ENCODE measurements at places on chromosomes 3 and 15.

- DNase-seq: no peak
These were observed 942.1 kb downstream of the AGBL1 start for GRCh38 chr15:87021751-87022150.

DNA sequence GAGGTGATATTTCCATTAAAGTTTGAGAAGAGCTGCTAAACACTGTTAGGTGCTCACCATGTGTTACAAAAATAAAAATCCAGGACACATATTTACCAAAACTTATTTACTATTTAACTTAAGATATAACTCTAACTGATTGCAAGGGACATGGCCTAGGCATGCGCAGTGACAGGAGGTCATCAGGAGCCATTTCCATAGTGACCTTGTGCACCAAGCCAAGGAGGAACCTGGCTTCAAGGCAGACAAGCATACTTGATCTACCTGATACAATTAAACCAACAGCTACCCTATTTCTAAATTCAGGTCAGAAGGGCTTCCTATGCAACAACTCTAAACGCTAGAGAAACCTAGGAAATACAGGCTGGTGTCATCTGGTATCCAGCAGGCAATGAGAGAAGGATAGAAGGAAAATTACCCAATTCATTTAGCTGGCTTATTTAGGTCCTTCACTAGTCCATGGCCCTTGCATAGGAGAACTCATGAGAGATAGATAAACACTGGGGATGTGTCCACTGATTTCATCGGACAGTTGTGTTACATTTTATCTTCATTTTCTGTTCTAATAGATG is 134.4 kb downstream of the FOXB1 start:
- DNase-seq: no peak

- no peak for DNase-seq
These were observed 56.0 kb upstream of the HACD2 start for GRCh38 chr3:123640740-123641462.

GRCh38 chr3:9779721-9780457 is 10.1 kb upstream of the CAMK1 start:
- no peak for DNase-seq

GRCh38 chr3:140467796-140468315 is 210.0 kb upstream of the TRIM42 start:
- no peak for DNase-seq

DNA sequence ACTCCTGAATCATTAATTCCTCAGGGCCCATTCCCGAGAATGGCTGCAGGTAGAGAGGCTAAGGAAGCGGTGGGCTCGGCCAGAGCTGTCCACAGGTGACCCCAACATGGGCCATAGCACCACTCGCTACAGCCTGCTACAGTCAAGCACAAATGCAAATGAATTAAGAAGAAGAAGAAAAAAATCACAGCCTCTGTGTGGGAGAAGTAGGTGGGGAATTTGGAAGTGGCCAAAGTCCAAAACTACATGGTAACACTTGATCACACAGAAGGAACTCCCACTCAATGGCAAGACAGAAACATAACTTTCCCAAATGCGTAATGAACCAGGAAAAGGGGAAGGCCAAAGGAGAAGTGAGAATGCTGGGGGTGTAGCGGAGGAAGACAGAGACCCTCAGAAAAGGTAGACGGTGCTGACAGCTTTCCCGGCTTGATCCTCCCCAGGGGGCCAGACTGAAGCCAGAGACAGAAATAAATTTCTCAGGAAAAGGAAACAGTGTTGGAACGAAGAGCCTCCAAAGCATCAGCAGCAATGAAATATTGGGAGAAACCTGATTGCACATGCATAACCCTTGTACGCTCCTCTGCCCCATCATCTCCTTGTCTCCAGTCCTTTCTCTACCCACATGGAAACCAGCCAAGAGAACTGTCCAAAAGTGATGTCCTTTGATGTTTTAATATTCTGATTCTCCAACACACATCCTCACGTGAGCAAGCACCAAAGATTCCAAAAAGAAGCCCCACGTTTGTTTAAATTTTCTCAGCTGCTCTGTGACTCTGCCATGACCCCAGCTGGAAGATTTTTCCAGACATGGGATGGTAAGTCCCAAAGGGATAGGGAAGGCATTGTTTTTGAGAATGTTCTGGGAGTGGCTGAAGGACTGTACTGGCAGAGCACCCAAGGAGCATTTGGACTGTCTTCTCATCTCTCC is 107.6 kb downstream of the OXNAD1 start:
- DNase-seq: no peak

- no peak for DNase-seq
These were observed 78.2 kb downstream of the NEDD4 start for GRCh38 chr15:55915221-55915620.

DNA sequence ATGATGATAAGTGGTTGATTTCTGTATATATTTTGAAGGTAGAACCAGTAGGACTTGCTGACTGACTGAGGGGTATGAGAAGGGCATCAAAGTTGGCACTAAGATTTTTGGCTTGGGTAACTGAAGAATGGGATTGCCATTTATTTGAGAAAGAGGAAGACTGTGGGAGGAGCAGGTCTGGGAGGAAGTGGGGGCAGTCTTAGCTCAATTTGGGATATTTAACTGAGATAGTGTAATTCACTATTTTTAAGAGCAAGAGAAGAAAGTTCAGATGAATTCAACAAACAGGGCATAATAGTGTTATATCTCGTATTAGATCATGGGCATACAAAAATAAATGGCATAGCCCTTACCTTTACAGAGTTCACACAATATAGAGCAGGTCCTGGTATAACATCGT is 1.7 kb downstream of the BUB1B start:
- no peak for DNase-seq

- no peak for DNase-seq
These were observed 248.2 kb upstream of the ADAMTS9 start for GRCh38 chr3:64935971-64936370.

- no peak for DNase-seq
These were observed 301.2 kb upstream of the NR2E3 start for GRCh38 chr15:71509139-71509538.

DNA sequence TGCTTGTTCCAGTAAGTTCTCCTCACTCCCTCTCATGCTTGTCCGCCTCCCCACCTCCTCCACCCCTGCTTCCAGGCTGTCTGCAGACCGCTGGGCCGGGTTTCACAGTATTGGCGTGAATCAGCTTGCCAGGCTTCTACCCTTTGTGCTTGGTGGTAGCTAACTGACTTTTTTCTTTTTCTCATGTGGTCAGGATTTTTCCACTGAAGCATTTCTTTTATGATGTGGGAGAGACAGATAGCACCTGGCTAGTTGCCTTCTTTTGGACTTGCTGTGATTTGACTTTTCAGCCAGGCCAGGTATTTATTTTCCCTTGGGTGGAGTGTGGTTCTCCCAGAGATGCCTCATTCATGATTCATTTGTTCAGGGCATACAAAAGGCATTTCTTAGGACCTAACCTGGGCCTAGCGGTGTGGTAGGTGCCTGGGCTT is 60.6 kb downstream of the ST6GAL1 start:
- no peak for DNase-seq

GRCh38 chr3:48047841-48048464 is 31.7 kb upstream of the MAP4 start:
- DNase-seq: no peak

DNA sequence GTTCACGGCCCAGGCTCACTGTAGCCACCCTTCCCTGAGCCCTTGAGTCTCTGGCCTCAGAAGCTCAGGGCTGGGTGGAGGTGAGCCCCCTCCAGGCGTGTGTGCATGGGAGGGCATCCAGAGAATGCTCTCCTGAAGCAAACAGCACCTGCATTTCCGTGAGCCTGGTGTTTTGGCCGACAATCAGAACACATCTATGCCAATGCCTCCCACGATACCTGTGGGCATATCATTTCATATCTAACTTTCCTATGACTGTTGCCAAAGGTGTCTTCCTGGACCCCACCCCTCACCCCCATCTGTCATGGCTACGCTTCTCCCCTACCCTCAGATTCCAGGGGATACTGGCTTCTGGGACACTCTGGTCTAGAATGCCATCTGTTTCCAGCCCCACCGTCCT is 53.3 kb upstream of the RAB6B start:
- no peak for DNase-seq

DNA sequence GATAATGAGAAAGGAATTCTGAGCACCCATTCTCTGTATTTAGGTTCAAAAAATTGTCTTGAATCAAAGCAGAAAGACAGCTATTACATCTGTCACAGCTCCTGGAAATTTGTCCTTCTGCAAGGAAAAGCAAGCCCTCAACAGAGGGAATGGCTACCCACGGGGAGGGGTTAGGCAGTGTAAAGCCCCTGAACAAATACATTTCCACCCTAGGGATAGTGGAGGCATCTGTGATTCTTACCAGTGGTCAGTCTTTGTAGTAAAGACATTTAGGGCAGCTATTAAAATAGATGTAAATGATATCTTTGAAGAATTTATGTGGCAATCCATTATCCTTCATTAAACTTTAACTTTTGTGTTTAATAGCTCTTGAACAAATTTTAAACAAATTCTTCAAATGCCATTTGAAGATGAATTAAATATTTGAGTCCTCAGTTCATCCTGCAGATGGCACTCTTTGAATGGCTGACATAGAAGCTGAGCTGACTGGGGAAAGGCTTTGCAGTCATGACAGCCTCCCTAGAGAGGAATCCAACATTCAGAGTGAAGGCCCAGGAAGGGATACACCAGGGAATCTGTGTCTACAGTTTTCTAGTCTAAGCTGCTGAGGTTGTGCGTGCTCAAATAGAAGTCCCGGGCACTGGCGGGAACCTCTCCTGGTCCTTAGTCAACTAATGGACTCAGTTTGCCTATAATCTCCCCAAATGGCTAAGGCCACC is 359.7 kb upstream of the ROPN1 start:
- DNase-seq: no peak

- DNase-seq: no peak
These were observed 58.8 kb downstream of the TCF12 start for GRCh38 chr15:56977232-56977631.

DNA sequence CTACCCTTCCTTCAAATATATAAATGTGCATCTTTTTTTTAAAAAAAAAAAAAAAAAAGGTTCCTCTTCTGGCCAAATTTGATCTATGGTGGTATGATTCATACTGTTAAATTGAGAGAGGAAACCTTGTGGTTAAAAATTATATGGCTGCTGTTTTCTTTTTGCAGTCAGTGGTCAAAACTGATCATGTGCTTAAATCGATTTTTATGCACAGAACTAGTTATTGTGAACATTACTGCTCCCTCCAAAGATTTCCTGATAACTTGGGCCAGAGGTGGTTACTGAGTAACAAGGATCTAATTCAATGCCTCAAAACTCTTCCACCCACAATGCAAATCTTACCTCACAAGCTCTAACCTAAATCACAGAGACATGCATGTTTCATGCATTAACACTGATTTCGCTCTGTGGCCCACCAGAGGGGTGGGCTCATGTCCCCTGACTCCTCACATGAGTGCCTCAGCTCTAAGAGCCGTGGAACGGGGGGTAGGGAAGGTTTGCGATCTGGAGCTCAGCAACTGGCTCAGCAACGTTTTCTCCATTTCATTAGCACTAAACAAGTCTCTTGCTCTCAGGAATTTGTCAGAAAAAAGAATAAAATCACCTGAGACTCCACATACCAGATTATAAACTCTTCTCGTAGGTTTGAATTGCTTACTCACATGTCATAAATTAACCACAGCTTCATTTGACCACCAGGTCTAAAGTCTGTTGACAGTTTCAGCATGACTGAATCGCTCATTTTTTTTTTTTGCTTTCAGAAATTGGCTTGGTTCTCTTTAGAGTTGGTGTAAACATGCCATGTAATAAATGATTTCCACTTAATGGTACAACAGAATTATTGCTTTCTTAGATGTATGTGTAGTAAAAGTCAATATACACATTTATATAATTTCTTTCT is 280.4 kb downstream of the CD47 start:
- no peak for DNase-seq

GRCh38 chr3:195405651-195406050 is 37.2 kb downstream of the ACAP2 start:
- no peak for DNase-seq

GRCh38 chr15:89652666-89653065 is 2.6 kb downstream of the KIF7 start:
- no peak for DNase-seq

GRCh38 chr3:169112153-169112892 is 551.2 kb downstream of the MECOM start:
- peak; percentile 58 for DNase-seq

- no peak for DNase-seq
These were observed 81.7 kb upstream of the UMPS start for GRCh38 chr3:124648551-124648950.

DNA sequence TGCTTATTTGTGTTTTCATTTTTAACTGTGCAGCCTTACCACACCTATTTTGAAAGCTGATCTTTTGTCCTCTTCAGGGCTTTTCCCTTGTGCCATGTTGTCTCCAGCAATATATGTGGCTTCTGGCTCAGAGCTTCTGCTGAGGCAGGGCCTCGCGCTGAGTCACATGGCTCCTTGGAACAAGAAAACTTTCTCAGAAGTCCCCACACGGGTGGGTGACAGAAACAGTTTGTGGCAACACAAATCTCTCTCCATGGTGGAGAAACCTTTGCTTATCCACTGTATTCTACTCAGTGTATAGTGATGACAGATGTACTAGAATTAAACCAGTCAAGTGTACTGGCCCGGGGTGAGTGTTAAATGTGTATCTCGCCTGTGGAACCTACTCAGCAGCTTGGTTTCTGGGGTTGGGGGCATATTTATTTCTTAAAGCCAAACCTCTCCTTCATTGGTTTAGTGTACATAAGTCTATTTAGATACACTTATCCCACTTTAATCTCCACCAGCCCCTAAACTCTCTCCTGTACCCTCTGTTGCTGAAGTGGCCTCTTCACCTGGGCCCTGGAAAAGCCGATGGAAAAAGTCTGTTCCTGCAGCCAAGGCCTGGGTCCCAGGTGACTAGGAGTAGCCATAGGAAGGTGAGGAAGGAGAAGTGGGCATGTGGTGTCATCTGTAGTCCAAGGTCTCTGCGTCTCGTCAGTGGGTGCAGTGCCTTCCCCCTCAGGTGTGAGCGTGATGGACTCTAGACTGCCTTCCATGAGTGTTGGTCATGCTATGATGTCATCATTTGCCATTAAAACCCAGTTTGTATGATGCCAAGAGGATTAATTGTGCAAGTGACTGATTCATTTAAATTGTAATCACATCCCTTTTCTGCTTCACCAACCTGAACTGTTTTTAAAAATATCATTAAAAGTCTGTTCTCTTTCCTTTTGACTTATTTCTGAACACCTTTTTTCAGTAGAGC is 3.2 kb upstream of the FBXL22 start:
- no peak for DNase-seq

All from skeletal muscle cell (primary cell).